ENCODE measurements at places on chromosomes 1 and 21. TPM values are rescaled to one million over a fixed set of nuclear protein-coding genes. Genes with fewer than 3 reads are reported as not detected.

Gene TNN
- total RNA-seq = not detected

Gene BLZF1
- 13.3 TPM for total RNA-seq

Gene SDF4
- 130 TPM for total RNA-seq

Gene KIAA0319L
- 14.5 TPM for total RNA-seq

Gene SPRR2B
- total RNA-seq = not detected

Gene ZBTB8A
- 4.8 TPM for total RNA-seq

Gene RPTN
- total RNA-seq = 0.02 TPM

Gene SPRR2G
- not detected for total RNA-seq

Gene PLEKHA6
- total RNA-seq = 35.1 TPM

Gene S100A14
- 0.23 TPM for total RNA-seq

Gene ARHGAP29
- 11.2 TPM for total RNA-seq

Gene DYNLT5
- total RNA-seq = not detected

Gene ETV3
- total RNA-seq = 14.5 TPM

Gene TP73
- total RNA-seq = 0.90 TPM

Gene C1orf115
- total RNA-seq = 5.9 TPM

Gene AMY2A
- not detected for total RNA-seq

Gene MFN2
- 34.8 TPM for total RNA-seq

Gene KRTAP10-5
- total RNA-seq = not detected

Gene FAAH
- total RNA-seq = 1.1 TPM

Measured in A549 treated with AZD2906 at 1 μM for 4 hours (cell line).